ENCODE measurements at places on chromosomes 6 and 20.

DNA sequence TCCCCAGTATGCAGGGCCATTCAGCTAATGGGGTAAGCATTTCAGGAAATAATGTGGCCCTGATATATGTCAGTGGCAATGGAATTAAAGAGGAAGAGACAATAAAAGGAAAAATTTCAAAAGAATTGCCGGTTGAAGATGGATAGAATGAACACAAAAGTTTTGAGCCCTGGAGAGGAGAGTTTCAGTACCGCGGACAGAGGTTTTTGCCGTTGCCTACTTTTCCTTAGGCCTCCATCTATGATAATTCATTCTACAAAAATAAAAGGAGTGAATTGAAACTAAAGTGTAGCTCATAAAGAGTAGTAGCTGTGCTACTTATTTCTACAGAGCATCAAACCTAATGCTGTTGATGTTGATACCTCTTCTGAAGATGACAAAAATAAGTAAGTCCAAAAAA lies 140.7 kb downstream of the RNASET2 start:
- peak; percentile 11 for DNase-seq

GRCh38 chr6:38404355-38404754 lies 235.4 kb downstream of the BTBD9 start:
- no peak for DNase-seq

GRCh38 chr6:69601132-69601531 lies 195.7 kb downstream of the LMBRD1 start:
- no peak for DNase-seq

DNA sequence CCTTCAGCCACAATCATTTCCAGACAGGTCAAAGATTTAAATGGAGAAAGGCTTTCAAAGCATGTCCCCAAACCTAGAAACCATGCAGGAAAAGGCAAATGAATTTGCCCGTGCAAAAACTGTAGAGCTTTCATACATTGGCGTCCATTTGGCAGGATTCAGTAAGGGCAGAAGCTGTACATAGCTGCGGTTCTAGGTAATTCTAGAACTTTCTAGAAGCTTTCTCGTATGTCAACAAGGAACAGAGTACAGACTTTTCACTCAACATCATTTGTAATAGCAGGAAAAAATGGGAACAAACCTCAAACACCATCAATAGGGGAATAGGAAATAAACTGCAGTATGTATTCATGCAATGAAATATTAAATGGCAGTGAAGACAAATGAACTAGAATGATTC lies 11.1 kb upstream of the MAPK13 start:
- no peak for DNase-seq

DNA sequence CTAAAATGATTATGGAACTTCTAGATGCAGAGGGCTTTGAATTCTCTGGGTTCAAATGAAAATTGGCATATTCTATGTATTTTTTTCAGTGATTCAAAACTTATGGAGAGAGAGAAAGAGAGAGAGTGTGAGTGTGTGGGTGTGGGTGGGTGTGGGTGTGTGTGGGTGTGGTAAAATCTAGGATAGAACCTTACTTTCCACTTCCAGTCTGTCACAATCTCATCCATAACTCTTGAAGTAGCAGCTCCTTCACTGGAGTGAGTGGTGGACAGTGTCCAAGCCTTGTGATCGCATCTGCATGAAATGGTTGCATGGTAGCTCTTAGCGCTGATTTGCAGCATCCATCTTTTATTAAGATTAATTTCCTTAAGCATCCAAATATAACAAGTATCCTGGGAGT lies 37.7 kb downstream of the ADGB start:
- no peak for DNase-seq

DNA sequence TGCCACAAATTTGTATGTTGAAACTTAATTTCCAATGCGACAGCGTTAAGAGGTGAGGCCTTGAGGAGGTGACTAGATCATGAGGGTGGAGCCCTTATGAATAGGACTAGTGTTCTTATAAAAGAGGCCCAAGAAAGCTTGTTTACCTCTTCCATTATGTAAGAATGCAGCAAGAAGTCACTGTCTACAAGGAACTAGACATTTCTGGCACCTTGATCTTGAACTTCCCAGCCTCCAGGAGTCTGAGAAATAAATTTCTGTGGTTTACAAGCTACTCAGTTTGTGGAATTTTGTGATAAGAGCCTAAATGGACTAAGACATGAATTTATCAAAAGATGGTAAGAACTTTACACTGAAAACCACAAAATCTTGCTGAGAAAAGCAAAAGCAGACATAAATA lies 173.6 kb upstream of the SGK1 start:
- no peak for DNase-seq

- peak; percentile 35 for DNase-seq
Measured at GRCh38 chr20:52405417-52405816, 213.8 kb upstream of the ZFP64 start.

DNA sequence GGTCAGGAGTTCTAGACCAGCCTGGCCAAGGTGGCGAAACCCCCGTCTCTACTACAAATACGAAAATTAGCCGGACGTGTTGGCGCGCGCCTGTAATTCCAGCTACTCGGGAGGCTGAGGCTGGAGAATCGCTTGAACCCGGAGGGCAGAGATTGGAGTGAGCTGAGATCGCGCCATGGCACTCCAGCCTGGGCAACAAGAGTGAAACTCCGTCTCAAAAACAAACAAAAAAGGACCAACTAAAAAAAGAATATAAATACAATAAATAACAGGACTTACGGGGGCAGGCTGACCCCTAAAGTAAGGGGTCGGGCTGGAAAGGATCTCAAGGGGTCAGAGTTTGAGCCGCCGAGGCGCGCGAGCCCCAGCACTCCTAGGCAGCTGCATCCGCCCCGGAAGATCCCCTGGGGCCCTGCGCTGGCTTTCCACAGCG lies 509 bp upstream of the TPD52L2 start:
- no peak for DNase-seq

DNA sequence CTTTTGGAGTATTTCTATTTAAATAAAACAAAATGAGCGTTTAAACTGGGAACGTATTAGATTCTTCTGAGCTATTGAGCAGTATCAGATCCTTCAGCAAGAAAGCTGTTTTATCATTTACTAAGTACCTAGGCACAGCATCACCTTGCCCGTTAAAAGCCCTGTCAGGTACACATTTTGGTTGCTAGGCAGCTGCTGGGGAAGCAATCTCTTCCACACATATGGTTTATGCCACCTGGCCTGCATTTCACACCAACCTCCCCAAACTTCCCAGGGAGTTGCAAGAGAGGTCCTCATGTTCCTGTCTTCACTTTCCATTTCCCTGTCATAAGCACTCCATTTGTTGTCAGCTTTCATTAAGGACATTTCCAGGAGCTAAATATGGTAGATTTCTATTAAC lies 400.1 kb downstream of the PLCB1 start:
- no peak for DNase-seq

- DNase-seq: no peak
Measured at GRCh38 chr6:37222992-37223391, 34.6 kb upstream of the TBC1D22B start.

DNA sequence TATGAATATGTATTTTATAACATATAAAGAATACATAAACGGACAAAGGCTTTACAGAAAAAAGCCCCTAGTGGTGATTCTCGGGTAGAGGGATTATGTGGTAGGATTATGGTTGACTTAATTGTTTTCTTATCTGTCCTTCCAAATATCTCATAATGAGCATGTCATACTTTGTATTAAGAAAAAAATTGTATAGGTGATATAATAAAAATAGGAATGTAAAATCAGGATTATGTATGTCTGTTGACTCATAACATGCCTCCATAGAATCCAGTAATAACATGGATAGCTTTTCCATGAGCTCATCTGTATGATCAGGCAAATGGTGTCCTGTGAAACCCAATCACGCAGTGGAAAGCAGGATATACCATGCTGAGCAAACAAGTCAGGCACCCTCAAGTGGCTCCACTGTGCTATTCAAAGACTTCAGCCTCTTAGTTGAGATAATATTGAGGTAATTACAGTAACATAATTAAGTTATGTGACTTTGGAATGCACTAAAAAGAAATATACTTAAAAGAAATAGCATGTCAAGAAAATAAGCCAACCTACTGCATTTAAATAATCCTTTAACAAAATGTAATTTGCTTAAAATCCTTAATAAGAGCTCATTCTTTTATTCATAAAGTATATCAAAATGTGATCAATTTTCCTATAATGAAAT lies 39.6 kb upstream of the PRELID3B start:
- DNase-seq: peak; percentile 20

DNA sequence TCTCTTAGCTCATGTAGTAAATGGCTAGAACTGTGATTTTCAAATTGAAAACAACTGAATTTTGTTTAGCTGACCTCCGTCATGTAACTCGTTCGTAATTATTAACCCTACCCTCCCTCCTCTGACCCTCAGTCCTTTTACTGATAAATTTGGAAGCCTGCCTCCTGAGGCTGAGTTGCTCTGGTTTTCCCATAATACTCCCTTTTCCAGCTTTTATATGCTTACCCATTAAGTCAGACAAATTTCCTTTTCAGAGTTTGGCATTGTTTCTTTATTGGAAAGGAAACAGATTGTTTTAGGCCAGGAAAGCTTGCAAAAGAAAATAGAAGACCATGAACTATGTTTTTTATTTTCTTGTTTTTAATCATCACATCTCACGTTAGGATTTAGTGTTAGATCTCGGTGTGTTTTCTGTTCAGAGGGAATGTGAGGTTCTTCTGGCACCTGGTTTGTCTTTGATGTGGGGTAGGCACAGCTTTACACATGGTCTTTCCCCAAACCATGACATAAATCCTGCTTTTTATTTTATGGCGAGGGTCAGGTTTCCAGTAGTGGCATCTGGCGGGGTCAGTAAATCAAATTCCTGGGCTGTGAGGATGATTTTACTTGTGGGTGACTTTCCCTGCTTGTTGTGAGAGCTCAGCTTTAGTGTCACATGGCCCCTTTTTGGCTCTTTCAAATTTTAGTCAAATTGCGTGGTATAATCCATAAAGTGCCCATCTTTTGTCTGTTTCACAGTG lies 24.5 kb downstream of the PLCB4 start:
- no peak for DNase-seq

DNA sequence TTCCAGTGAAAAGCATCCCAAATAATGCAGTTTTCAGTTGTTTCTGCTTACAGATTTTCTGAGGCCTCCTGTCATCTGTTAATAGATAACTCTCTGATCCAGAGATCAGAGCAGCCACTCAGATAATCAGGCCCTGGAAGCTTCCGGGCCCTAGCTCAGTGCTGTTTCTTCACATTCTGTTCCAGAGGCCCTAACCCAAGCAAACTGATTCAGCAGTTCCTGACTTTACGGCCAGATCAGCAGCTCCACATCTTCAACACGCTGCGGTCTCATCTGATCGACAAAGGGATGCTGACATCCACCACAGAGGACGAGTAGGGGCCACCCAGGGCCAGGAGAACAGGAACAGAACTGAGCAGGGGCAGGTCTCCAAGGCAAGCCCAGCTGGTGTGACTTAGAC lies 63.1 kb downstream of the CDS2 start:
- DNase-seq: no peak

DNA sequence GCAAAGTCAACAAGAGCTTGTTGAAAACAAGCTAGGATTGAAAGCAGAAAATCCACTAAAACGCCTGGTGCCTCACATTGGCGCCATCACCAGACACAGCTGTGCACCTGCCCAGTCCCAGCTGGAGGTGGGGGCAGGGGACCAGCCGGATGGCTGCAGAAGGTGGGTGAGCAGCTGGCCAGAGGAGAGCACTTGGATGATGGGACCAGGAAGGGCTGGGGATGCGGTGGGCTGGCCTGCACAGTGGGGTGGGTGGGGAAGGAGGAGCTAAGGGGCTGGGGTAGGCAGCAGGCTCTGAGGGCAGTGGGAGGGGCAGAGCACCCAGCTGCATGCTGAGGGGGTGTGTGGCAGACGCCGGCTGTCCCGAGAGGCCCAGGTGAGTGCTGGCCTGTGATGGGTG lies 7.1 kb downstream of the CABLES2 start:
- no peak for DNase-seq

DNA sequence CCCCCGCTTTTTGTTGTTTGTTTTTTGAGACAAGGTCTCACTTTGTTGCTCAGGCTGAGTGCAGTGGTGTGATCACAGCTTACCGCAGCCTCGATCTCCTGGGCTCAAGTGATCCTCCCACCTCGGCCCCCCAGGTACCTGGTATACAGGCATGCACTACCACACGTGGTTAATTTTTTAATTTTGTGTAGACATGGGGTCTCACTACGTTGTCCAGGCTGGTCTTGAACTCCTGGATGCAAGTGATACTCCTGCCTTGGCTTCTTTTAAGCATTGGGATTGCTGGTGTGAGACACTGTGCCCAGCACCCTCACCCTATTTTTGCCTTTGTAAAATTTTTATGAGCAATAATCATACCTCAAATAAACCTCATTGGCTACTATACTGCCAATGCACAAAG lies 5.5 kb downstream of the ENPP3 start:
- DNase-seq: no peak

GRCh38 chr6:127592964-127593363 lies 16.0 kb downstream of the C6orf58 start:
- no peak for DNase-seq

- no peak for DNase-seq
Measured at GRCh38 chr20:32678948-32679347, 5.2 kb upstream of the C20orf203 start.

- no peak for DNase-seq
Measured at GRCh38 chr20:43188861-43189553, 699 bp downstream of the PTPRT start.

DNA sequence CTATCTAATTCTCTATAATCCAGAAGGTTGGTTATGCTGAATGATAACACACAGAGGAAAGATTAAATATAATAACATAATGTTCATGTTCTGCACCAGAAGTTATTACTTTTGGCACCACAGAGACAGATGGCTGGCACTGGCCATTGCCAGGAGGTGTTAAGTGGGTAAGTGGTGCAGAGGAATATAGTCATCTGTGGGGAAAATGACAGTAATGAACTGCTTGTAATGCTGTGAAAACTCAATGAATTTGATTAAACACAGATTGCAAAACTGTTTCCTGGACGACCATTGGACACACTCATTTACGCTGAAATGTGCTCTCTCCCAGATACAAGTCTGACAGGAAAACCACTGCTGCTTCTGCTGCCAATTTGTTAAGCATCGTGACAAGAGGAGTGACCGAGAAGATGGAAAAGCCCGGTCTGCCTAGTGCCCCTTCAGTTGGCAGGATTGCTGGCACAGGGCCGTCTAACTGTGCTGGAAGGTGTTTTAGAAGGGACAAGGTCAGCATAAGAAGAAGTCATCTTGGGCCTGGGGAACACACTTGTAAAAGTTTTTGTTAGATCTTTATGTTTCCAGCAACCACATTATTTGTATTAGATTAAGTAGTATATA lies 567.4 kb downstream of the CBLN4 start:
- no peak for DNase-seq

DNA sequence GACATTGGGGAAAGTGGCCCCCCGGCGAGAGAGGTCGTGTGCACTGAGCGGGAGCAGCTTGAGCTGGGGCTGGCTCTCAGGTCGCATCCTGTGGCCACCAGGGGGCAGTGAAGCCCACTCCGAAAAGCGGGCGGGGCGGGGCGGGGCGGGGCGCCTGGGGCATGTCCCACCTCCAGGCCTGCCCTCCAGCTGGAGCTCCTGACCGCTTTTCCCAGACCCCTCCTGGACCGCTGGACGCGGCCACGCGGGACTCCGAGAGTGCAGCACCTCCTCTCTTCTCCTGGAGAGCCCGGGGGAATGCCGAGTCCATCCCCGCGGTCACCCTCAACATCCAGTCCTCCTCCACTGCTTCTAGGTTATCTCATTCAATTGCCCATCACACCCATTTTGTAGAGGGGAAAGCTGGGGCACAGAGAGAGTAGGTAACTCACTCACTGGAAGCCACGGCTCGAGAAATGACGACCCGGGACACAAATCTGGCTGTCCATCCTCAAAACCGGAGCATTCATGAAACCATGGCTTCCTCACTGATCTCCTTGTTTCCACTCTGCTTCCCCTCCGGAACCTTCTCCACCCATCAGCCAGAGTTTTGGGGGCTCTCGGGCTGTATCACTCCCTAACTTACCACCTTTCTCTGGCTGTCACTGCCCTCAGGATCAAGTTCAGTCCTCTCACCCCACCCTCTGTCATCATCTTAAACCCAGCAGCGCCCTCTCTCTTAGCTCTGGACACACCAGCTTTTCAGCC lies 24.1 kb downstream of the COX4I2 start:
- DNase-seq: peak; percentile 93

Data from suppressor macrophage treated with lipopolysaccharide for 1 hour (primary cell).